Cerebellum (tissue), 4 donors: ENCODE measurements at places on chromosomes 13 and 19. TPM values are rescaled to one million over a fixed set of nuclear protein-coding genes. Genes with fewer than 3 reads are reported as not detected.

DNA sequence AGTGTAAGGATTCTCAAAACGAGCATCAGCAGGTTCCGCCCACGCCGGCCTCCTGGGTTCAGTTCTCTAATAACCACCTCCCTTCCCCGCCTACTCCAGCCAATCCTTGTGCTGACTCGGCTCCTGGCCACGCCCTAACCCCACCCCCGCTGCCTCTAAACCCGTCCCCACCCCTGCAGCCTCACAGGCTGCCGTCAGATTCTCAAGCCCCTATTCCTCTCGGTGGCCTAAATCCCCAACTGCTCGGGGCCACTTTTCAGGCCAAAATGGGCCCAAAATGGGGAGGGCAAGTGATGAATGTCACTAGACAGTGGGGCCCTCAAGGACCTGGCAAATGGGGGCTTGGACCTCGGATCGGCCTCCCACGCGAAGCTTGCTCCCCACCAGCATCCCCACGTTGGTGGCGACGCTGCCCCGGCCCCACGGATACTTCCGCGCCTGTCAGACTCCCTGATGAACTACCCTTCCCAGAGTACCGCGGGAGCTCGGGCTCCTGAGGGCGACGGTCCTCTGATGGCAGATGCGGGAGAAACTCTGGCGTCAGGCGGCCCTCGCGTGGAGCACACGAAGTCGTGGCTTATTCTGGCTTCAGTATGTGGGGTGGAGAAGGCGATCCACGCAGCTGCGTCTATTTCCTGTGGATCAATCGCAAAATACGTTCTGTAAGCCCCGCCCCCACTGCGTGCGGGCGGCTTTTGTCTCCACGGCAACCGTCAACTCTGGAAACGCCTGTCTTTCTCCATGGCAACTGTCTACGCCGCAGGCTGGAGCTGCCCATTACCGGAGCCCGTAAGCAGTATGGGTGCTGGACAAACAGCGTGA, 24.8 kb downstream of the ZNF473 start:
- DNase-seq, result peak; percentile 93

DNA sequence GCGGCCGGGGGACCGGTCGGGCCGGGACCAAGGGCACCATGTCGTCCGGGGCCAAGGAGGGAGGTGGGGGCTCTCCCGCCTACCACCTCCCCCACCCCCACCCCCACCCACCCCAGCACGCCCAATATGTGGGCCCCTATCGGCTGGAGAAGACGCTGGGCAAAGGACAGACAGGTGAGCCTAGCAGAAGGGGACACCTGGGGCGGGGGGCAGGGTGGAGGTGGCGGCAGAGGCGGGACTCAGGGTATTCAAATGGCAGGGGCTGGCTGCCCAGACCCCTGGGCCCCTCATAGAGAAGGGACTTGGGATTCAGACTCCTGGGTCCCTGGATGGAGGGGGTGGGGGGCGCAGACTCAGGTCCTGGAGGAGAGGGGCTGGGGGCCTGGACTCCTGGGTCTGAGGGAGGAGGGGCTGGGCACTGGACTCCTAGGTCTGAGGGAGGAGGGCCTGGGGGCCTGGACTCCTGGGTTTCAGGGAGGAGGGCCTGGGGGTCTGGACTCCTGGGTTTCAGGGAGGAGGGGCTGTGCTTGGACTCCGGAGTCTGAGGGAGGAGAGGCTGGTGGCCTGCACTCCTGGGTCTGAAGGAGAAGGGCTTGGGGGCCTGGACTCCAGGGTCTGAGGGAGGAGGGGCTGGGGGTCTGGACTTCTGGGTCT, 735 bp downstream of the BRSK1 start:
- no peak for DNase-seq

DNA sequence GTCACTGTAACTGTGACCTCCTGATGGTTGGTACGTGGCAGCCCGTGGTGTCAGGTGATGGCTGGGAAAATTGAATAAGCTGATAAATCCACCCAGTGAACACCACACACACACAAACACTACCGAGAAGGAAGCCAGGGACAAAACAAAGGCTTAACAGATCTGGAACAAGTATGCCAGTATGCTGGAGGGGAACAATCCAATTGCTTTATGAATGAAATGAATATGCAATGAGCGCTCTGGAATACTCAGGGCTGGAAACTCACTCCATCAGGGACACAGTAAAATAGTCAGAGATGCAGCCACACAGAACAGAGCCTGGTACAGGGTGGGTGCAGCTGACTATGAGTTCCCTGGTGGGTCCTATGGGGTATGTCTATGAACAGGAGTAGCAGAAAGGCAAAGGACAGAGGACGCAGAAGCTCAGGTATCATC, 16.7 kb downstream of the TMTC4 start:
- DNase-seq, result no peak

- DNase-seq, result no peak
These were observed 3.7 kb downstream of the BRSK1 start for GRCh38 chr19:55287361-55288079.

- DNase-seq, result no peak
These were observed 26.0 kb upstream of the CHST8 start for GRCh38 chr19:33595783-33596182.

The CPB2 gene
- total RNA-seq, result not detected

The ZNF571 gene
- 12.6 TPM for total RNA-seq

The YJEFN3 gene
- 2.8 TPM for total RNA-seq
